ENCODE measurements at places on chromosomes 7 and 10.

- DNase-seq: no peak
These were observed 4.8 kb upstream of the FAM24B start for GRCh38 chr10:122884166-122884565.

GRCh38 chr10:69792341-69792740, 9.4 kb upstream of the COL13A1 start:
- no peak for DNase-seq

- no peak for DNase-seq
These were observed 28.5 kb downstream of the EPC1 start for GRCh38 chr10:32318476-32318896.

- DNase-seq: no peak
These were observed 26.0 kb downstream of the CYP26A1 start for GRCh38 chr10:93099670-93100069.

DNA sequence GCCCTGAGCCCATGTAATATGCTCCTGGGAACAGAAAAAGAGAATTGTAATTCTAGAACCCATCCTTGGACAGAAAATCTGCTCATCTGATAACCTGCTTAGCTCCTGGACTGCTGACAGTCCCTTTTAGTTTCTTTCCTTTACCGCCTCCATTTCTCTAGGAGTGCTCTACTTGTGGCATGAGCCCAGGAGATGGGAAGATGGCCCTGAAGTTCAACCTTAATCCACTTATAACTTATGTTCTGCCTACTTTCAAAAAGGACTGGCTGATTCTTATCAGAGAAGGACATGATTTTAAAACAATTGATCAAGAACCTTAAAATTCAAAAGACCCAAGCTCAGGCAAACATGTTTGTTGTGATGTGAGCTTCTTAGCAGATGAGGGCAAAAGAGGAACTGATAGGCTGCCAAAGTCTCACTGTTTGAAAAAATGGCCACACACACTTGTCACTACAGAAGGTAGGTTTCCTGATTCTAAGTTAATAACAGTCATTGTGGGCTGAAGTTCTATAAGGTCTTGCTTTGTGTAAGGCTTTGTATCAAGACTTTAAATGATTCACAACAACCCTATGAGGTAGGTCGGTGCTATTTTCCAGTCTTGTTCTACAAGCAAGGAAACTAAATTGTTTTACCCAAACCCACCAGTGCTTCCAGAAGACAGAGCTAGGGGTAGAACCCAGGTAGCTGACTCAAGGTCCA, 94.3 kb upstream of the AFAP1L2 start:
- DNase-seq: no peak
